Kasumi-1 (cell line): ENCODE measurements at places on chromosomes 12 and 14.
A peak's percentile ranks its signal among the peaks of the same experiment; 100 is the strongest.

GRCh38 chr14:90671382-90672234 lies 144.6 kb downstream of the TTC7B start:
- peak; percentile 42 for DNase-seq

DNA sequence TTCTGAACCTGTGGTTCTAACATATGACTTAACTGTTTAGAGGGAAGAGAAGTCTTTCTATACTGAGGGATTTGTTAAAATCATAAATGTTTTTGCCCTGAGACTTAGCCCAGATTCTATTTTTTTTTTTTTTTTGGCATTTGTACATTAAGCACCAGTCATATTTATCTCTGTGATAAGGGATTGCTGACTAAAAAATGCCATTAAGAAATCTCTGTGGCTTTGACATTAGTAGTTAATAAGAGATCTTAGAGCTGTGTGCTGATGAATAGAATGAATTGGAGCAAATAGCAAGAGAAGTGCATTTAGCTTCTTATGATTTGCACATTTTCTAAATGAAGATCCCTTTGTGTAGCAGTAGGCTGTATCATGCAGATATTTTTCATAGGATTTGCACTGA lies 32.5 kb downstream of the NFYB start:
- DNase-seq: no peak

DNA sequence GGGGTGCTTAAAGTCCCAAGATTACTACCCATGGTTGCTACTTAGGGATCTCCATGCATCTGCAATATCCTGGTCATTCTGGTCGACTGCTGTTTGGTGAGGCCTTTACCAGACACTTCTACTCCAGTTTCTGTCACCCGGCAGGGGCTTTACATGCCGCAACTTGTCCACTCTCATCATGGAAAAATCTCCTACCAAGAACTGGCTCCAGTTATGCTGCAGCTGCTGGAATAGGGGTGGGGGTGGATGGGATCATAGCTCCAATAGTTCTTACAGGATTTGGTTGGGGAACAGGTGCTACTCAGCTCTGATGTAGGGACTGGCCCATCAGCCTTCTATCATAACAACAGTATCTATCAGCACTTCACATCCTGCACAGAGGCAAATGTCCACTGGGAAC lies 51.6 kb downstream of the SPTB start:
- DNase-seq: no peak

- no peak for DNase-seq
Observed at GRCh38 chr12:95848575-95849388, 10.0 kb upstream of the SNRPF start.

- DNase-seq: peak; percentile 0
Observed at GRCh38 chr12:117671734-117672133, 297.1 kb downstream of the KSR2 start.

GRCh38 chr14:33669111-33669510 lies 281.8 kb downstream of the EGLN3 start:
- DNase-seq: no peak

- DNase-seq: no peak
Observed at GRCh38 chr12:79140711-79141110, 276.1 kb downstream of the SYT1 start.

DNA sequence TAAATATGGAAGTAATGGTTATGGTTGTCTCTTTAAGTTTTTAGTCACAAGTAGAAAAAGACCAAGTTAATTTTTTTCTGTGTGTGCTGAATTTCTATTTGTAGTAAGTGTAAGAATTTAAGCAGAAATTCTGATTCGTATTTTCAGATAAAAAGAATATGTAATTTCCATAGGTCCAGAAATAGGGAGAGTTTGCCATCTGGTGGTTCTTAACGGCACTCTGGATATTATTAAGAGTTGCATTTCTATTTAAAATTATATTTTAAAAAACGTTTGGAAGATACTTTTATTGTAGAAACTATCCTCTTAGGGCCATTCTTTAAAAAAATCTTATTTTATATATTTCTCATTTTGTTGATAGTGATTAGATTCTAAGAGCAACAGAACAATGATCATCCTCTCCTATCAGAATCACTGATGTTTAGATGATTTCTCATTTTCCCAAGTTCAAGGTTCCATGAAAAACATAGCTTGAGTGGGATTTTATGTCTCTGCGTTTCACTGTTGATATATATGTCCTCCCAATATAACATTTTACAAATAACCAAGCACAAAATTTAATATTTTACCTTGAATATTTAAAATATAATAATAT lies 88.3 kb downstream of the LRRK2 start:
- peak; percentile 25 for DNase-seq

DNA sequence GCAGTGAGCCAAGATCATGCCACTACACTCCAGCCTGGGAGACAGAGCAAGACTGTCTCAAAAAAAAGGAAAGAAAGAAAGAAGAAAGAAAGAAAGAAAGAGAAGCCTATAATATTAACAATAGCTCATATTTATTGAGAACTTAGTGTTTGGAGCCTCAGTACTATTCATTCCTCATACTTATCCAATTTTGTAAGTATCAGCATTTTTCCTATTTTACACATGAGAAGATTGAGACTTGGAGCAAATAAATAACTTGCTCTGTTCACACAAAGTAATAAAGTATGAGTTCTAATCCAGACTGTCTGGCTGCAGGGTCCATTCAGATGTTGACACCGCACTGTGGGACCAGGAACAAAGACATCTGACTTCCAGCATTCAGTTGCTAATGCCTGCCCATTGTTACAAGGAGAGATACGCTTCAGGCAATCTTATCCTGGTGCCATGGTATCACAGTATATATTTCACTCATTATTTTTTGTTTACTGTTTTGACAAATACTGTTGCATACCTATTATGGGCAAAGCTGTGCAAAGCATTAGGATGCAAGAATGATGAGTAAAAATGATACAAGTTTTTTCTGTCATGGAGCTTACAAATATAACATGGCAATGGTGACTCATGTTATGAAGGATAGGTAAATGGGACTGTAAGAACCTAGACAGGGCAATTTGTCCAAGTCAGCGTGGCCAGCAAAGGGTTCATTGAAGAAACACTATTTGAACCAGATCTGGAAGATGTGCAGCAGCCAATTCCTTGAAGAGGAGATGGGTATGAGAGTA lies 21.4 kb upstream of the TMTC2 start:
- DNase-seq: no peak

DNA sequence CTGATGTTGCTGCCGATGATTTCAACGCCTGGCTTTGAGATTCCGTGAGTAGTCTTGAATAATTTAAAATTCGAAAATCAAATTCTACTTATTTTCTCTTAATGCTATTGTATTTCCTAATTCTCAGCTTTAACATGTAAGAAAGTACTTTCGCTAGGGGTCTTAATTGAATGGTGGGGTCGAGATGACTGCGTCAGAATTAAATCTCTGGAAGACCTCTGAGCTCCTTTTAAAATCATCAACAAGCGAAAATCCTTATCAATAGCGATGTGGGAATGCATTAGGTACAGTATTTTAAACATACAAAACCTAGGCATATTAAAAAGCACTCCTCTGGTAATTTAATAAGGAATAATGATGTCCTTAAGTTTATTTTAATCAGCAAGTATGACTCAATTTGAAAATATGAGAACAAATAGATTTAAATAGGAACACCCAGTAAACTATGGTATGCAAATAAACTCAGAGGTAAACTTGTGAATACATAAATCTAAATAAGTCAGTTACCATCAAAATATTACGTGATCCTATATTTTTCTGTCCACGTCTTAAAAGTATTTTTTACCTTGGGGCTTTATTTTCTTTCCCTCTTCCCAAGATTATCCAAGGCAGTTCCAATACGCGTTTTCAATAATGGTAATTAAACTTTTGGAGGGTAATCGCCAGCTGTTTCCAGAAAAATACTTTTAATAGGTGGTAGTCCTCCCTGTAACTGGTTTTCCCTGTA lies 1.4 kb downstream of the FOXA1 start:
- no peak for DNase-seq

DNA sequence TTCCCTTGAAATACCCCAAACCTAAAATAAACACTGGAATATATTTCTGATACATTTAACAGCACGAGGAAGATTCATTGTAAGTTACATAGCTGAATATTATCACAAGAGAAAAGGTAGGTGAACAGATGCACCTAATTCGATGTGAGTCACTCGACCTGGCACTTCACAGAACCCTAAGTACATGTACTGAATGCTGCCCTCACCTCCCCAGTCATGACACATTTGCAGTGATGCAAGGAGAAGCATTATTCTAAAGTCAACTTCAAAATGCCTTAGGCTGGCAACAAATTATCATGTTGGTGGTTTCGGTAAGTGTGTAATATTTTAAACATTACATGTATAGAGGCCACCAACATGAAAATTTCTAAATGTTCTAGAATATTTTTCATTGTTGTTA lies 35.2 kb upstream of the TMTC2 start:
- DNase-seq: no peak
